Stimulated activated CD4-positive, alpha-beta T cell treated with anti-CD3 and anti-CD28 coated beads, TNF-alpha, amount 100 ng/mL, for 24 hours (primary cell): ENCODE measurements at places on chromosomes 13 and 19.

DNA sequence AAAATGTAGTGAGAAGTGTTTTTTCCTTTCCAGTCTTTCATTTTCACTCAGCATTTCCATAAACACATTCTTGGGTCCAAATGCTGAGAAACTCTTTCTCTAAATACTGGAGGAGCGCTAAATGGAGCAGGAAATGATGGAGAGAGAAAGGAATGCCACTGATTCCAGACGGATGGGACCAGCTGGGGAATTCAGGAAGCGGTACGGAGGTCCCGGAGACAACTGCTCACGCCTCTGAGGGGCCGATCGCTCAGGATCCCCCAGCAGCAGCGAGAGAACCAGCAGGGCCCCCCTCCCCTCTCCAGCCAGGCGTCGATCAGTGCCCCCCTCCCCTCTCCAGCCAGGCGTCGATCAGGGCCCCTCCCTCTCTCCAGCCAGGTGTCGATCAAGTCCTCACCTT lies 13.2 kb downstream of the RASA3 start:
- no peak for DNase-seq

DNA sequence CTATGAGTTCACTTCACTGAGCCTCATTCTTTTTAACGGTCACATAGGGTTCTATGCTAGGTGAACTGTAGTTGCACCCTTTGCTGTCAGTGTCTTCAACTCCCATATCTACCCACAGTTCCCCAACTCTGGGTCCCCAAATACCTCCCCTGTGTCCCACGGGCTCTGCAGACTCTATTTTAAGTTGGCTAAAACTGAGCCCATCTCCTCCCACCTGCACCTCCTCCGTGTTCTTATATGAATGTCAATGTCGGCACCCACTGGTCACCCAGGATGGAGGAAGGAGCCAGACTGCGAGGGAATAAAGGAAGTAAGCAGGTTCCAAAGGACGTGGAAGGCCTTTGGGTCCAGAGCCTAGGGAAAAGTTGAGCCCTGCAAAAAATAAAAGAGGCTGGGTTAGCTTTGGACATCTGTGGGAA lies 802 bp upstream of the PIN1 start:
- no peak for DNase-seq

DNA sequence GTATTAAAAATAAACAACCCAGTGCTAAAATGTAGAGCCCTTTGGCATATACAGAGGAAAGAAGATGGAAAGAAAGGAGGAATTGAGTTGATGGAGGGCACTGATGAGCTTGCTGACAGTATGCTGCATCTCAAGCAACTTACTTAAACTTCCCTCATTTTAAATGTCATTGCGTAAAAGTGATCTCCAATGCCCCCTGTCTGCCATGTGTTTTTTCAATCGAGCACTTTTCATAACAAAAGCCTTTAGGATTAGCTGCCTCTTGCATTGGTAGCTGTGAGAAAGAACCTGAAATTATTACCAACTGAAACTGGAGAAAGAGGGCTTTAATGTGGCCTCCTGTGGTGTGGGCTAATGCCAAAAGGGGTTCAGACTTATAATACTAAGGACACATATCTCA lies 541.6 kb downstream of the SUCLA2 start:
- no peak for DNase-seq

DNA sequence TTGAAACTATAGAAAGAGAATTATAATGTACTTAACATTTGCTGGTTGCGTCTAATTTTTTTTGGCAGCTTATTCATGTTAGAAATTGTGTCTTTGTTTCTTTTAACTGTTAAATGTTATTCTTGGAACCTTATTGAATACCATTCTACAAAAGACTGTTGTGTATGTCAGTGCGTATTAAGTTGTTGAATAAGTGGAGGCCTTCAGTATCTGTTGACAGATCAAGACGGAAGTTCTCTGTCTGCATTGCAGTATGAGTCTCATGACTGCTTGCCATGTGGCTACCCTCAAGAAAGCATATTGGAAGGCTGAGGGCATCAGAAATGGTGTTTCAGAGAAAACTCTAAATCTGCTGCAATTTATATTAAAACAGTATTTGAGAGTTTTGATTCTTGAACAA lies 8.5 kb downstream of the UBA2 start:
- no peak for DNase-seq

GRCh38 chr13:34772881-34773280 lies 169.2 kb upstream of the NBEA start:
- no peak for DNase-seq

- no peak for DNase-seq
These were observed 3.4 kb downstream of the NAPSA start for GRCh38 chr19:50362030-50362412.

DNA sequence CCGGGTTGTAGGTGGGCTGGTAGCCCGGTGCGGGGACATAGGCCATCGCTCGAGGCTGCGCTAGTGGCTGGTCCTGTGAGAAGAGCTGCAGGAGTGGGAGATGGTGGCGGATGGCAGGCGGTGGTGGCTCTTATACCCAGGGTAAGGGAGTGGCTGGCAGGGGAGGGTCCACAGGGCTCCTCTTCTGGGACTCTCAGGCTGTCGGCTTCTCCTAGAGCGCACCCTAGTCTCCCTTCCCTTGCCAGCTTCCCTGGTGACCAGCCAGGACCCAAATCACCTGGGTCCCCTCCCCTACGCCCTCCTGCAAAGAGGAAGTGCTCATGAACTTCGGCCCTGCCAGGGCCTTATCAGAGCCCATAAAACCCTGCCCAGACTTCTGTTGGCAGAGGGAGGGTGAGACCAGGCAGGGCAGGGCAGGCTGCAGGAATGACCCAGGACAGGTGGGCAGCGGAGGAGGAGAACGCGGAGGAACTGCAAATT lies at the start of gene LGALS4:
TSS of gene LGALS4 (minus strand) at position 105 of the 480 bp plus-strand sequence. CDS start at position 46, 59 bp downstream.
- DNase-seq: no peak

- no peak for DNase-seq
These were observed 150.2 kb downstream of the ZNF536 start for GRCh38 chr19:30522341-30522740.

- no peak for DNase-seq
These were observed 24.7 kb downstream of the ZSWIM9 start for GRCh38 chr19:48194844-48195830.

- DNase-seq: no peak
These were observed 174.7 kb downstream of the GPC5 start for GRCh38 chr13:91572944-91573598.
